Activated naive CD4-positive, alpha-beta T cell treated with anti-CD3 and anti-CD28 coated beads, Interleukin-2, amount 50 U/mL, for 72 hours (primary cell): ENCODE measurements at places on chromosomes 16 and 17. TPM values are rescaled to one million over a fixed set of nuclear protein-coding genes. Genes with fewer than 3 reads are reported as not detected.

The CNGB1 gene
- total RNA-seq, result 0.51 TPM

DNA sequence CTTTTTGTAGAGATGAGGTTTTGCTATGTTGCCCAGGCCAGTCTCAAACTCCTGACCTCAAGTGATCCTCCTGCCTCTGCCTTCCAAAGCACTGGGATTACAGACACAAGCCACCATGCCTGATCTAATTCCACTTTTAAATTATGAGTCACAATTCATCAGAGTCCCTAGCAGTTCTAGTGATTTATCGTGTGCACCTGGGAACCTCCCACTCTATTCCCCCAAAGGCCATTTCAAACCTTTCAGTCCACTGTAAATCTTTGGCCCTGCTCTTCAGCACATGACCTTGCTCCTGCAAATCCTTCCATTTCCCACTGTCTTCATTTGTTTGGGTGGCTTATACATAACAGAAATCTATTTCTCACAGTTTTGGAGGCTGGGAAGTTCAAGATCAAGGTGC is 73.0 kb downstream of the HS3ST2 start:
- no peak for DNase-seq

The TNFSF13 gene
- total RNA-seq, result 4.6 TPM

DNA sequence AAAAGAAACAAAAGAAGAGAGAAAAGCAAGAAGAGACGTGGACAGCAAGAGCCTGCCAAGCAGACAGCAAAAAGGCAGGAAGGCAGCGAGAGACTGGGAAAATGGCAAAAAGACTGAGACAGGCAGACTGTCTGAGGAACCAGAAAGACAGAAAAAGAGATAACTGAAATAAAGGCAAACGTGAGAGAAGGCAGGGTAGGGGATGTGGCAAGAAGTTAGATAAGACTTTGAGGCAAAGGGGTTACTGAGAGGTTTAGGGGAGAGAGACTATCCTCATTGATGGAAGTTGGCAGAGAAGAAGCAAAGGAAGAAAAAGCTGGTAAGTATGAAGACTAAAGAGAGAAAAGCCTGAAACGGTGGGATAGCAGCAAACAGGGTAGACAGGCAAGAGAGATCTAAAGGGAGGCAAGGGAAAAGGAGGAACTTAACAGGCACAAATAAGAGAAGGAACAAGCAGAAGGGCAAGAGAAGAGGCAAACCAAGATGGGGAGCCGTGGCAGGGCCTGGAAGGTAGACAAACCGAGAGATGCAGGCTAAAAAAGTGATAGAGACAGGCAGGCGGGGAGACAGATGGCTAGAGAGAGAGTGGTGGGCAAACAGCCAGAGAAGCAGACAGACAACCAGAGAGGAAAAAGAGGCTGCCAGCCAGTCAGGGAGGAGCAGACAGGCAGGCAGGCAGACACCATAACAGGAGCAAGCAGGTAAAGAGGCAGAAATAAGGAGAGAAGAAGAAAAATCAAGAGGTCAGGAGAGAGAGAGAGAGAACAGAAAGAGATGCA is 7.1 kb upstream of the CHD3 start:
- DNase-seq, result peak; percentile 44

DNA sequence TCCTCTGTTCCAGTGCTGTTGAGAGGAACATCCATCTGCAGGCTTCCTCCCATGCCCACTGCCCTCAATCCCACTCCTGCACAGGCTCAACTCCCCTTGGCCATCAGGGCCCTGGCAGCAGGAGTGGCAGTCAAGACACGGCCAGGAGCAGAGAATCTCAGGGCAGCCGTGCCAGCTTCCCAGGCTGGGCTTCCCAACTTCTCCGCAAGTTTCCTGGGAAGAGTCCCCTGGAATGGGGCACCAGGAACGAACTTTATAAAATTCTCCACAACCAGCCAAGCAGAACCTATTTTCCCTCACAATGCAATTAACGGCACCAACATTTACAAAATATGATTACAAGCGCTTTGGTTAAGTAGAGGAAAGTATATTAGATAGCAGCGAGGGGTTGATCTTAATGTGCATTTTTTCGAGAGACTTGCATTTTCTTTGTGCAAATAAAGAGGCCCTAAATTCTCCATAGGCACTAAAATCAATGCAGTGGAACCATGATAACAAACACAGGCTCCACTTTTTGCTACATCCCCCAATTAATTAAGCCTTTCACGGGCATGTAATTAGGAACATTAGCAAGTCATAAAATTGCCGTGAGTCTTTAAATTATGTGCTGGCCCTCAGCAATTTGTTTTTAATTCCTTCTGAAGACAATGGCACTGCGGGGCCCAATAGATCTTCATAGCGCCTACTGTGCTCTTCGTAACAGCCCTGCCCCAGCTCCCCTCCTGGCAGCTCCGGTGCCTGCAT is 99.9 kb upstream of the LHX1 start:
- DNase-seq, result no peak

The MYH1 gene
- total RNA-seq, result not detected

GRCh38 chr17:27766438-27766837 is 33.9 kb downstream of the NOS2 start:
- no peak for DNase-seq

GRCh38 chr16:57051696-57052228 is 40.6 kb upstream of the CPNE2 start:
- no peak for DNase-seq

GRCh38 chr16:66419527-66419926 is 7.6 kb upstream of the BEAN1 start:
- no peak for DNase-seq

DNA sequence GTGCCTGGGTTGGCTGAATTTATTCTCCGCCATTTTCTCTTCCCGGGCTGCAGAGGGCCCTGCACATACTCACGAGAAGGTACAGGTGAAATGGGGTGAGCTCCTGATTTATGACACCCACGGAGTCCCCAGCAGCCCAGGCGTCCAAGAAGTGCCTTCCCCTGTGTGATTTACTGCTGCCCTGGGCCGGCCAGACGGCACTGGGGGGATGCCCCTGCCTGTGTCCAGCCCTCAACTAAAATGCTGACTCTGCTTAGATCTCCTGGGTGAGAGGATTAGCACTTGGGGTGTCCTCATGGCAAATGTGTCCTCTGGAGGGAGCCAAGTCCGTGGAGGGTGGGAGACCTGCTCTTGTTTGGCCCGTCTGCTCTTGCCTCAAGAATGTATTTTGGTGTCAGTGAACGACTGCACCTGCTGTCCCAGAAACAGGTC is 132.4 kb downstream of the MAF start:
- DNase-seq, result no peak

The ABCC12 gene
- total RNA-seq, result not detected

The B4GALNT2 gene
- not detected for total RNA-seq
